T-cell (primary cell): ENCODE measurements at places on chromosomes 3 and 15. TPM values are rescaled to one million over a fixed set of nuclear protein-coding genes. Genes with fewer than 3 reads are reported as not detected.

AZI2 gene
- total RNA-seq = 29.5 TPM

GPD1L gene
- 26.6 TPM for total RNA-seq

RYR3 gene
- total RNA-seq = 0.07 TPM

CIDEC gene
- not detected for total RNA-seq

CFAP91 gene
- 0.14 TPM for total RNA-seq

SLC38A3 gene
- 0.98 TPM for total RNA-seq

DNA sequence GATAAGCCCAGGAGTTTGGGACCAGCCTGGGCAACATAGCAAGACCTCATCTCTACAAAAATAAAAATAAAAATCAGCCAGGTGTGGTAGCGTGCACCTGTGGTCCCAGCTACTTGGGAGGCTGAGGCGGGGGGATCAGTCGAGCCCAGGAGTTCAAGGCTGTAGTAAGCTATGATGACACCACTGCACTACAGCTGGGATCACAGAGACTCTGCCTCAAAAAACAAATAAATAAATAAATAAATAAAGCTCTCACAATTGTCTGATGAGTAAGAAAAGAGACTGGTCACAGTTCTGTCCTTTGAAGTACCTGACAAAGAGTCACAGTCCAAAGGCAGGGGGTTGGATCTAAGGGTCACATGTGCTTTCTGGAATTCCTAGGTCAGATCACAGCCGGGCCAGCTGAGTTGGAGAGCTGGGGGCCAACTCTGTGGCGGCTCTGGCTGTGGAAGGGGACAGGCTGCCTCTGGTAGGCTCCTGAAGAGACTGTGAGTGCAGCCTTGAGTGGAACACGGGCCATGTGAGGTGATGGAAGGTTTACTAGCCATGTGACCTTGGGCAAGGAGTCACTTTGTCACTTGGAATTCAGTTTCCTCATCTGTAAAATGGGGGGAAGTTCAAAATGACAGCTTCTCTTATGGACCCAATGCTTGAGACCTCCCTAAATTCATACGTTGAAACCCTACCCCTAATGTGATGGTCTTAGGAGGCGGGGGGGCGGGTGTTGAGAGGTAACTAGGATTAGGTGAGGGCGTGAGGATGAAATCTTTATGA lies 47.2 kb downstream of the WHAMM start:
- DNase-seq = no peak

DNA sequence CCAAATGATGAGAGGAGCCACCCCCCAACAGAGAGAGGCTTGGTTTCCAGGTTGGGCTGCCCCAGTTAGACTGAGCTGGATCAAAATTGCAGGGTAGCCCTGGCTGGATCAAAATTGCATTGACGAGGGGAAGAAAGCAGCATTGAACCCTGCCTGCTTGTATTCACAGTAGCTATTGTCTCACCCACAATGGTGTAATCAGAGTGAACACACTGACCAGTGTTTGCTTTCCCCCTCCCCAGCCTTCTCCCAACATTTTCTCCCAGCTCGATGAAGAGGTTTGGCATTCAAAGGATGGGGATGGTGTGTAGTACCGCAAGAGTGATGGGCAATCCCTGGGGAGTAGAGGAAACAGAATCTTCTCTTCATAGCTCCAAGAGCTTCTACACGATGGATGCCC lies 223.8 kb downstream of the ADAMTS9 start:
- DNase-seq = no peak

- no peak for DNase-seq
Measured at GRCh38 chr15:65829130-65829764, 37.2 kb upstream of the DENND4A start.

DNA sequence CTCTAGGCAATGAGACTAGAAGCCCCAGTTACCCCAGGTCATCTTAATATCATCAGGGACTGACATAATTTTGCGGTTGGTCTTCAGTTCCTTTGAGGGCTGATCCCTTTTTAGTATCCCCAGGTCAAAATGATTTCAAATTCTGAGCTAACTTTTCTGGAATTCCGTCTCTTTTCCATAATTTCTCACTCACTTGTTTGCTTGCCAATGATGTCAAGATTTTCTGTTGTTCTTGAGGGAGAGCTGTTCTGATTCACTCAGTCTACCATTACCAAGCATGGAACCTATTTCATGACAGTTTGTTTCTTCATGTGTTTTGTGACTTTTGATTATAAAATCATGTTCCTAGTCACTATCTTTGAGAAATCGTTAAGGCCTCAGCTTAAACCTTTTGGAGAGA lies 190.5 kb upstream of the LYSMD4 start:
- no peak for DNase-seq

DNA sequence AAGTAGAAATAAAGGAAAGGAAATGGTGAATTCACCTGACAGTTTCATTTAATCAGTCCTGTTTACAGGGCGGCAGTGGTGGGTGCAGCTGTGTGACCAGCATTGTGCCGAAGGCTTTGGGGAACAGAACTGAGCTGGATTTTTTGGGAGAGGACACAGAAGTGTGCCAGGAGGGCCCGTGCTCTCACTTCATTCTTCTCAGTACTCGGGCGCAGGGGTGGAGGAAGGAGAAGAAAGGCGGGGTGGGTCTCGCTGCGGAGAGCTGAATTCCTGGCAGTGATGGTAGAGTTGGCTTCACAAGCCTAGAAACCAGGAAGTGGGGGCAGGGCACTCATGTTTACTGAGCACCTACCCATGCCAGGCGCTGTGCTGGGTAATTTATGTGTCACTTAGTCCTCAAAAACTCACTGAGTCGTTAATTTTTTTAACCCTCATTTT lies 64.6 kb downstream of the CRTC3 start:
- DNase-seq = peak; percentile 90

DNA sequence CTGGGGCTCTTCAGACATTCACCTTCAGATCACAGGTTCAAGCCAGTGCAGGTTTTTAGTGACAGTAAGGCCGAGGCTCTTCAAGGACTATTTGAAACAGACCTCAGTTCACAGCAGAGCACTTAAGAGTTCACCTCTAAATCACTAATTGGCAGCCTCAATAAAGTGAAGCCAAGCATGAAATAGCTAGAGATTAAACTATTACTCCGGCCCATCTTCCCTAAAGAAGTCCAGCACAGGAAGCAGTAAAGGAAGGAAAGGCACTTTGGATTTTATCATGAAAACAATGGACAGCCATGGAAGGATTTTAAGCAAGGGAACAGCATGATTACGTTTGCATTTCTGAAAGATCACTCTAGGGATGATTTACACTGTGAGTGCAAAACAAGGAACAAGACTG lies 27.6 kb upstream of the ARL6 start:
- no peak for DNase-seq

DNA sequence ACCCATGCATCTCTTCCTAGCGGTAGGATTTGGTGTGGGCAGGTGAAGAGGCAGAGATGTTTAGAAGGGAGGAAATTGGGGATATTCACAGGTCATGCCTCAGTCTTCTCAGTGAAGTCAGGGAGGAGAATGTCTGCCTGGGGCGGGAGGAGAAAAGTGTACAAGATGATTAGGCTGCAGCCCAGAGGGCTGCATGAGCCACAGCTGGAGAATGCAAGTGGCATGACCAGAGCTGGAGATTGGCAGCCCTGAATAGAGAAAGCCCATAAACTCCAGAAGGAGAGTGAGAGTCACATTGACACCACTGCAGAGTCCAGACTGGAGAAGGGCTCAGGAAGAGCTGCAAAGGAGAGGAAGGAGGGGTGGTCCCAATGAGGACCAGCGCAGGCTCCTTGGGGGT lies 22.6 kb downstream of the PDHB start:
- no peak for DNase-seq

DNA sequence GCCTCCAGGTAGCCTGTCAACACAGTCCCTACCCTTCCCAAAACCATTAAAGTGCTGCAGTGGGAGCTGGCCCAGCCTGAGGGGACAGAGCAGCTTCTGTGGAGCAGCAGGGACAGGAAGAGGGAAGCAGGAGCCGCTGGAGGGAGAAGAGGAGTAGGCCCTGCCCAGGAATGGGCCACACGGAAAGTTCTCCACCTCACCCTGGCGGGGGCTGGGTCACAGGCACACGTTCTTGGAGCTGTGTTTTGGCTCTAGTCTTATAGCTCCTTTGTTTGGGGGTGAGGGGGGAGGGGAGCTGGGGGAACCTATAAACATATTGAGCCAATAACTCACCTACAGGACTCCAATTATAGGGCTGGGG lies 508.6 kb downstream of the SHQ1 start:
- DNase-seq = no peak

- no peak for DNase-seq
Measured at GRCh38 chr3:194584320-194584776, 48.9 kb downstream of the TMEM44 start.

GRCh38 chr3:63400246-63400860 lies 122.2 kb downstream of the SYNPR start:
- no peak for DNase-seq

- DNase-seq = no peak
Measured at GRCh38 chr3:55720614-55721013, 233.5 kb upstream of the WNT5A start.

GRCh38 chr3:101976473-101976872 lies 127.2 kb downstream of the NFKBIZ start:
- no peak for DNase-seq

DNA sequence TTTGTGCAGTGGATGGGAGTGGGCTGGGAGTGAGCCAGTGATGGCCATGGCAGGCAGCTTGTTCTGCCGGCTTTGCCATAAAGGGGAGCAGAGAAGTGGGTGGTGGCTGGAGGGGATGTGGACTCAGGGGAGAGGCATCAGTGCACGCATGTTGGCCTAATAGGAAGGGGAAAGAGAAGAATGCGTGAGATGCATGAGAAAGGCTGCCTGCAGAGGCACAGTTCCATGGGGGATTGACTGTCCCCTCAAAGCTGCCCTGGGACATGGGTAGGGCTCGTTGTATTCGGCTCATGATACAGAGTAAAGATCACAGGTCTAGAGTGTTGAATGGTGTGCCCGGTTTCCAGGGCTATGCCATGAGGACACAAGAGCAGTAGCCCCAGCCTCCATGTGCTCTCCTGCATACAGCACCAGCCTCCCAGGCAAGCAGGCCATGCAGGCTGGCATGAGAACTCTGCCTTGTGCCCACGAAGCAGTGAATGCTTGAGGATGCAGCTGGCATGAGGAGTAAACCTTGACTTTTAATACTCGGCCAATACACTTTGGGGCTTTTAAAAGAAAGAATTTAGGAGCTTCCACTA lies 68.0 kb upstream of the SNRPA1 start:
- no peak for DNase-seq

GRCh38 chr15:41581110-41581509 lies 22.1 kb downstream of the TYRO3 start:
- no peak for DNase-seq

DNA sequence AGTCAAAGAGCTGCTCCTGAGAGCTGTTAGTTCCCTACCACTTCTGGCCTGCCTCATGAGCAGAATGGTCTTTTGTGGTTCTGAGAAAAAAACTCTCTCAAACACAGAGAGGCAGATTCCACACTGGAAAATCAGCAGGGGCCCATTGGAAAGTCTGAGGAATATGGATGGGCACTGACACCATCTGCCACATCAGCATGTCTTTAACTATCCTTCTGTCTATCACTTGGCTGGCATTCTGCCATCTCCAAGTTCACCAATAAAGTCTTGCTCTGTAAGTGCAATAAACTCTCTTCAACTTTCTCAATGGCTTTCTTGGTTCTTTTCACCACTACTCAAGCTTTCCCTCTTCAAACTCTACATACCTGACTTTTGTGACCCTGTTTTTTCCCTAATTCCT lies 101.3 kb upstream of the GALNT15 start:
- DNase-seq = no peak

DNA sequence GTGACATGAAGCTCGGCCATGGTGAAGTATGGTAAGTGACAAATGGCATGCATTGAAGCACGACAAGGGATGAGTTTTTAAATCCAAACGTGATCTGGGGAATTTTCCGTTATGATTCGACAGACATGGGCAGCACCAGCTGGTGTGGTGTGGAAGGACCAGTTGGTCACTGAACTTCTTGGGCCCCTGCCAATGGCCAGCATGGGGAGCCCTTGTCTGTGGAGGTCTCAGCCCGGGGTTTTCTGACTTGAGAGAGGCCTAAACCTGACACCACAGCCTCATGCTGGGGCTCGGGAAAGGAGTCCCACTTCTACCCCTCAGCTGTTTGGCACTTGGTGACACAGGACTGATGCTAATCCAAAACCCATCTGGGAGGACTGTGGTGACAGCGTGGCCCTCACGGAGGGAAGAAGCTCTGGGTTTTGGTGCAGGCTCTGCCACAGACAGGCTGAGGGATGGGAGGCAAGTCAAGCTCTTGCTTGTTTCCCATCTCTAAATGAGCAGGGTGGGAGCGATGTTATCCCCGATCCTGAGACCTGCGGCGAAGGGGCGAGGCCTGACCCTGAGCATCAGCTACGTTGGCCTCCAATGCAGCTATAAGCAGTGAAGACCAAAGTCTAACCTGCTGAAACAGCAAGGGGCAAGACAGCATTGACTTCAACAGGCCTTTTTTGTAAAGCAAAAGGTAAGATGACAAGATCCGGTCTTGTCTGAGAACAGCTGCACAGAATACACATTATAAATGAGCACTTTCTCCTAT lies 69.5 kb downstream of the ATP1B3 start:
- no peak for DNase-seq

GRCh38 chr15:101078669-101079323 lies 159.6 kb downstream of the LRRK1 start:
- DNase-seq = no peak

- no peak for DNase-seq
Measured at GRCh38 chr3:150830094-150830681, 67.2 kb upstream of the SIAH2 start.

DNA sequence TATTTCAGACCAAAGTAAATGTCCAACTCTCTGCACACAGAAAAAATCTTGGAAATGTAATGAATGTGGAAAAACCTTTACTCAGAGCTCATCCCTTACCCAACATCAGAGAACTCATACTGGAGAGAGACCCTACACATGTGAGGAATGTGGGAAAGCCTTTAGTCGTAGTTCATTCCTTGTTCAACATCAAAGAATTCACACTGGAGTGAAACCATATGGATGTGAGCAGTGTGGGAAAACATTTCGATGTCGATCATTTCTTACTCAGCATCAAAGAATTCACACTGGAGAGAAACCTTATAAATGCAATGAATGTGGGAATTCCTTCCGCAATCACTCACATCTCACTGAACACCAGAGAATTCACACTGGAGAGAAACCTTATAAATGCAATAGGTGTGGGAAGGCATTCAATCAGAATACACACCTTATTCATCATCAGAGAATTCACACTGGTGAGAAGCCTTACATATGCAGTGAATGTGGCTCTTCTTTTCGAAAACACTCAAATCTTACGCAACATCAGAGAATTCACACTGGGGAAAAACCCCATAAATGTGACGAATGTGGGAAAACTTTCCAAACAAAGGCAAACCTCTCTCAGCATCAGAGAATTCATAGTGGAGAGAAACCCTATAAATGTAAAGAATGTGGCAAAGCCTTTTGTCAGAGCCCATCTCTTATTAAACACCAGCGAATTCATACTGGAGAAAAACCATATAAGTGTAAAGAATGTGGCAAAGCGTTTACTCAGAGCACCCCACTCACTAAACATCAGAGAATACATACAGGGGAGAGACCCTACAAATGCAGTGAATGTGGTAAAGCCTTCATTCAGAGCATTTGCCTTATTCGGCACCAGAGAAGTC lies 8.0 kb upstream of the ZNF501 start:
- DNase-seq = no peak

DNA sequence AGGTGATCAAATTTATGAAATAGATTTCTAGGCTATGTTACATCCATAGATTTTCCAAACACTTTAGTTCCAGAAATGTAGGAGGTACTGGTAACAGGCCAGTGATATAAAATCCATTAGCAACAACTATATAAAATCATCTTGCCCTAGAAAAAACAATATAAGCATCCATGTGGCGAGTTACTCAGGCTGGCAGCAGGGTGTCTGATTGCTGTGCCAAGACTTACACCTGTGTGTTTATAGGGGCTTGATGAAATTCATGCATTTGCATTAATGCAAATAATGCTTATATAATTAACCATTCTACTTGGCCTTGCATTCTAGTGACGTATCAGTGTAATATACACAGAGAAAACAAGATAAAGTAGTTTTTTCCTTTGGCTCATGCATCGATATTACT lies 153.4 kb downstream of the PLCL2 start:
- DNase-seq = no peak
